ENCODE measurements at places on chromosomes 5 and 9.

GRCh38 chr5:5140479-5141338 lies 579 bp downstream of the ADAMTS16 start:
- DNase-seq, result no peak

DNA sequence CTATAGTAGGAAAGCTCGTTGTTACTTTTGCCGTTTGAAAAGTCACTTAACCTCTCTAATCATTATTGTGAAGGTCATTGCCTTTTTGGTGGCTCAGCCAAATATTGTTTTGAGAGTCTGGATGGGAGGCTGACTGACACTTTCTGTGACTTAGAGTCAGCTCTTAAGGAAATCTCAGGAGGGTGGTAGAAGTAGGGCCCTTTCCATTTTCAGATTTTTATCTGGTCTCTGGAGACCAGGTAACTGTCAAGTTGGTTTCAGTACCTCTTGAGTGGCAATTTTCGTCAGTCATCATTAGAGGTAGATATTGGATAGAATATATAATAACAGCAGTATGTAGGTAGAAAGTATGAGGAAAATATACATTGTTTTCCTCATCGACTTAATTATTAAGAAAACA lies 23.3 kb downstream of the UGCG start:
- no peak for DNase-seq

DNA sequence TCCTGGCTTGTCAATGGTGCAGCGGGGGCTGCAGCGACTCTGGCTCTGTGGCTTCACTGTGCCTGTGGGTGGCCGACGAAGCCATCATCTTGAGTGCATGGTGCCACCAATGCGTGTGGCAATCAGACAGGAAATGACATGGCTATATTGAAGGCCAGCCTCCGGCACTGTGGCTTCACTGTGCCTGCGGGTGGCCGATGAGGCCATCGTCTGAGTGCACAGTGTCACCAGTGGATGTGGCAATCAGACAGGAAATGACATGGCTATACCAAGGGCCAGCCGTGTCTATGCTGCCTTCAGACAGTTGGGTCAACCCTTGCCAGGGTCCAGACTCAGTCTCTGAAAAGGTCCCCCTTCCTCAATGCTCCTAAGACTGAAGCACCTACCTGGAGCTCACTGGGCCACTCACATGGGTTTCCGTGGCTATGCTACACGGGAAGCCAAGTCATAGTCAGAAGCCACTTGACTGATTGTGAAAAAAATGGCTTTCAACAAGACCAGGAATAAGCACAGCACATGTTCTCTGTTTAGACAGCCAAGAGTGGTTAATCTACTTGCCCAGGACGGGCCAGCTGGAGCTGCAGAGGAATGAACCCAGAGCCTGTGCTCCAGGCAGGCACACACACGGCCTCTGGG lies 67.5 kb upstream of the S1PR3 start:
- DNase-seq, result no peak

GRCh38 chr9:86098824-86099700 lies at the start of gene GOLM1:
GOLM1 (minus strand) TSS chr9:86099558; CDS start chr9:86079320, 20,238 bp downstream.
- DNase-seq, result peak; percentile 43

DNA sequence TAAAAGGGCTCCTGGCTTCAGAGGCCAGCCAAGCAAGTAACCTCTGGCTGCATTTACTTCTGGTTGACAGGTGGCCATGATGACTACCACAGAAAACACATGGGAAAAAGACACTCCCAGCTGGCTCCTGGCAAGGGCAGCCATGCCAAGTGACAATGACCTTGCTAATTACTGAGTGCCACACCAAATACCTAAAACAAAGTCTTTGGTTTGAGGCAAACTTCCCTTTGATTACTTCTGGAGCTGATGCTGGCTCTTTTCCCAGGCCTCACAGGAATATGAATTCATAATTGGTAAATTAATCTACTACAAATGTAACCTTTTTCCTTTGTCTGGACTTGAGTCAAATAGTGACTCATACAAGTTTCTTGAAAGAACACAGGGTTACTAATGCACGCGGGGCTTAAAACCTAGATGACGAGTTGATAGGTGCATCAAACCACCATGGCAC lies 61.0 kb downstream of the LPAR1 start:
- no peak for DNase-seq

GRCh38 chr9:89633920-89634319 lies 29.1 kb downstream of the GADD45G start:
- DNase-seq, result no peak

DNA sequence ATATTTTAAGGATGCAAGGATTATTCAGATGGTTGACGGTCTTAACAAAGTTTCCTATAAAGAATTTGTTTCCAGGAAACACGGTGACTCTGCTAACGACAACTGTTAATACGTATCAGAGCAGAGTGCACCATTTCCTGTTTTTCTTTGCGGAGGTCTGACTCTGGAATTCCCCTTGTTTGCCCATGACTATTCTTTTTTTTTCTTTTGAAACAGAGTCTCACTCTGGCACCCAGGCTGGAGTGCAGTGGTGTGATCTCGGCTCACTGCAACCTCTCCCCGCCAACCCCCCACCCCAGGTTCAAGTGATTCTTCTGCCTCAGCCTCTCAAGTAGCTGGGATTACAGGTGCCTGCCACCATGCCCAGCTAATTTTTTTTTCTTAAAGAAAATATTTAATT lies 115.9 kb downstream of the CDC42SE2 start:
- no peak for DNase-seq

- no peak for DNase-seq
These were observed at the start of gene LCN15 for GRCh38 chr9:136764301-136764891. LCN15 (minus strand) TSS chr9:136764518; CDS start chr9:136764488, 30 bp downstream.

DNA sequence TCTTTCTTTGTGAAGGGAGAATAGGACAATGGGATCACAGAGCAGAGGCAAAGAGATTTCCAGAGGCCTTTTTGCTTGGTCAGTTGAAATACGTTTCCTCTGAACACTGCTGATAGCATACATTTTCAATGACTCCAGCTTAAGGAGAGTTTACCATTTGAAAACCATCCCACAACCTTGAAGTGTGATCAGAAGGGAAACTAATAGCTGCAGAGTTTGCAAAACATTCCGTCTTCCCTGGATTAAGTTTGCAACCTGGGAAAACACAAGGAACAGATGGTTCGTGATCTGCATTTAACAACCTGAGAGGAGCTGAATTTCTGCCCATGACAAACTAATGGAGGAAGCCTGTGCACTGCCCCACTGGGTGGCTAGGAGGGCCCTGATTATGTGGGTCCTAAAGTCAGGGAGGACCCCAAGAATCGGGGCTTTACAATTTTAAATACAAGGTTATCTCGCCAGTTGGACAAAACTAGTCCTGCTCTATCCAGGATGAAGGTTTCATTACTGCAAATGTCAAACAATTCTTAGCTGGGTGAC lies 35.6 kb downstream of the MTX3 start:
- DNase-seq, result no peak

DNA sequence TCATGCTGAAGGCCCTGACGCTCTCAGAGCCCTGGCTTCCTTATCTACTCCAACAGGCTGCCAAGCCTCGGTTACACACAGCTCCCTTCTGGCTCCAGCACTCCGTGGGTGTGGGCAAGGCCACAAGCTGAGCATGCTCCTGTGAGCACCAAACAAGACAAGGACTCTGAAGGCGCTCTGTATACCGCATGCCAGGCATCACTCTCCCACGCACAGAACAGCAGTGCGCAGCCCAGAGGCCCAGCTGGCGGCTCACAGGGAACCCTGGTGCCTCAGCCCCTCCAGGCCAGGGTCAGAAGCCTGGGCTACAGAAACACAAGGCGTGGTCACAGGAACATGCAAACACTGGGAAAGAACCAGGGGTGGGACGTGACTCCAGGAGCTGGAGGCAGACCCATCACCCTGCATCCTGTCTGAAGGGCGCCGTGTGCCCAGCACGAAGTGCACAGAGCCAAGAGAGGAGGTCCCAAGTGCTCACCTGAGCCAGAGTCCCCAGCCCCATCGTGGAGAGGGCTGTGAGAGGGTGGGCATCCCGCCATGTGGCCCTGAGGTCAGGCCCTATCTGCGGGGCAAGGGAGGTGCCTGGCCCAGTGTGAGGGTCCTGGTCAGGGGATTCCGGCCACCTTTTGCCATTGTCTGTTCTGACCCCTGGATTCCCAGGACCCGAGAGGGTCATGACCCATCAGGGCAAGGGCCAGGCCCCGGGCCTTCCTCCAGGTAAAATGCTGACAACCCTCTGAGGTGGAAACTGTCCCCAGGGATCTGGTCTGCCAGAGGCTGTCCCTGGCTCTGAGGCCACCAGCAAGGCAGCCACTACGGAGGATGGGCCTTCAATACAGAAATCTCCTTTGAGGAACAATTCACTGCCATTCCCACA lies 54.7 kb downstream of the COL23A1 start:
- no peak for DNase-seq

- no peak for DNase-seq
These were observed 1.8 kb downstream of the PDLIM4 start for GRCh38 chr5:132259069-132259851.

GRCh38 chr5:124260921-124261515 lies 485.4 kb downstream of the ZNF608 start:
- DNase-seq, result no peak

DNA sequence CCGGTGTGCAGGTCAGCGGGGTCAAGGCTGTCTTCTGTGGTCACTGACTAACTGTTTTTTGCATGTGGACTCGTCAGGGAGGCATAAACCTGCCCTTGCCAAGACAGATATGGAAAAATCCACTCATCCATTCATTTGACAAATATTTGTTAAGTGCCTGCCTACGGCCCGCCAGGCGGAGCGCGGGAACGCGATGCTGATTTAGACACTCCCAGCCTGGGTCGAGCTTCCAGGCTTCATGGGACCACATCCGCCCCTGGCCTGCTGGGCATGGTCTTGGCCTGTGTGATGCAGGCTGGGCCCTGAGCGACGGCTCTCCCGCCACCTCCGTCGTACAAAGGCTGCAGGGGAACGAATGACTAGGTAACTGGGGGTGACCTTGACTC lies 18.1 kb downstream of the MYMK start:
- no peak for DNase-seq

- no peak for DNase-seq
These were observed 88.9 kb downstream of the CDK5RAP2 start for GRCh38 chr9:120490888-120491595.

GRCh38 chr5:139964266-139964993 lies 78.7 kb downstream of the NRG2 start:
- no peak for DNase-seq

- no peak for DNase-seq
These were observed 361.0 kb upstream of the SEMA6A start for GRCh38 chr5:116935561-116936162.

DNA sequence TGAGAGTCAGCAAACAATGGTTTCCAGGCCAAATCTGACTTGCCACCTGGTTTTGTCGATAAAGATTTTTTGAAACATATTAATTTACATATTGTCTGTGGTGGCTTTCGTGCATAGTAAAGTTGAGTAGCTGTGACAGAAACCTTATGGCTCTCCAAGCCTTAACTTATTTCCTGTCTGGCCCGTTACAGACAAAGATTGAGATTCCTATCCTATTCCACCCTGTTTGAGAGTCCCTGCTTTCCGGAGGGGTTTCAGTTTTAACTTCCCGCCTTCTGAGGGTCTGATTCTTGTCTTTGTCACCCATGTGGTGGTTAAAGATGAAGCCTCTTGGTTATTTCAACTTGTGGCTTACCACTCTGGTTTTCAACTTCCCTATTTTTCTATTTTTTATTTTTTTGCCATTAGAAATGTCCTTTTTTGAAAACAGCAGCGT lies 11.4 kb downstream of the OTULIN start:
- no peak for DNase-seq

All from stimulated activated CD4-positive, alpha-beta T cell treated with anti-CD3 and anti-CD28 coated beads, TNF-alpha, amount 100 ng/mL, for 48 hours (primary cell).